Stimulated activated CD8-positive, alpha-beta memory T cell treated with anti-CD3 and anti-CD28 coated beads, Interleukin-4, amount 100 ng/mL, for 1 hour (primary cell): ENCODE measurements at places on chromosomes 1 and 21.

- DNase-seq = no peak
Observed at GRCh38 chr1:171152549-171152948, 32.6 kb upstream of the FMO2 start.

- no peak for DNase-seq
Observed at GRCh38 chr1:184433956-184434502, 47.2 kb downstream of the C1orf21 start.

DNA sequence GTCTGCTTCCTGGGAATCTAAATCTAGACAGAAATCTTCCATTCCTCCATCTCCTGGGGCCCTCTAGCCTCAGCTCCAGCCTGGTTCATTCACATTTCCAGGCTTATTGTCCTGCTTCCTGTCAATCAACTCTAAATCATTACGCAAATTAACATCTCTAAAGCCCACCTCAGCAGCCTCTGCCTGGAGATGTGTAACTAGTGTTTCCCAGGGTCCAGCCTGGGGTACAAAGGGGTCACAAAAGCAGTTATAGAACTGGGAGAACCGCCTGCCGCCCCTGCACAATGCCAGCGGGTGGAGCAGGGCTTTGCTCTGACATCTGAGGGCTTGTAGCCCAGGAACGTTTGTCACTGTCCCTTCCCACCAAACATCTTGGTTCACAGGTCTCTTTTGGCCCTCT is 373.5 kb downstream of the RRAGC start:
- DNase-seq = no peak

DNA sequence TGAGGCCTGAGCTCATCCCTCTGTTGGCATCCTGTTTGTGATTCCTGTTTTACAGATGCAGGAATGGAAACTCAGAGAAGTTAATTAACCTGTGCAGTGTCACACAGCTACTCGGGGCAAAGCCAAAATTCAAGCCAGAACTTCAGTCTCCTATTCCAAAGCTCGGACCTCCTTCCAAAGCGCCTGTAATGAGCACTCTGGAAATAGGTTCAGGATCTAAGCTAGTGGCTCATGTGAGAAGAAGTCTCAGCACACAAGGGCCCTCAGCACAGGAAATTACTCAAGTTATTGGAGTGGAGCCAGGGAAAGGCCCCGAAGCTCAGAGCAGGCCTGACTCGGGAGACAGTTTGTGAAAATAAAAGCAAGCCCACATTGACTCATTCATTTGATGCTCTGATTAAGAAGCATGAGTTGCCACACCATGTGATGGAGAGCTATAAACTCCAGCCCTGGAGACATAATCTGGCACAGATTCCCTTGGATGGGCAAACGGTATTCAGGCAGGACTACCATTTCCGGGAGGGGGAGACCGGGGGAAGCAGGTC is 50.6 kb upstream of the LYST start:
- no peak for DNase-seq

DNA sequence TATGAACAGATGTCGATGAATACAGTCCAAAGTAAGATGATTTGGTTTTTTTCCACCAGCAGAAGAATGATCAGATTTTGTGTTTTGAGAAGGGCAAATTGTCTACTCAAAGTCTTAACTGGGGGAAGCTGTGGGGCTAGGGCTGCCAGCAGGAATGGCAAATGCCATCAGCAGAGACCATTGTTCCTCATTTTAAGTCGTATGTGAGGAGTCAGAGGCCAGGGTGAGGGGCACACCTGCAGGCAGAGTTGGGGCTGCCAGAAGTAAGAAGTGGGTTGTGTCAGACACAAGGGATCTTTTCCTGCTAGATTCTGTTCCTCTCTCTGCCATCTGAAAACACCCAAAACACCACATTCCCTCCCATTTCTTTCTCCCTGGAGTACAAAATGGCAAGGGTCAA is 8.7 kb downstream of the PARK7 start:
- no peak for DNase-seq

- no peak for DNase-seq
Observed at GRCh38 chr1:242712248-242712647, 187.8 kb upstream of the PLD5 start.

DNA sequence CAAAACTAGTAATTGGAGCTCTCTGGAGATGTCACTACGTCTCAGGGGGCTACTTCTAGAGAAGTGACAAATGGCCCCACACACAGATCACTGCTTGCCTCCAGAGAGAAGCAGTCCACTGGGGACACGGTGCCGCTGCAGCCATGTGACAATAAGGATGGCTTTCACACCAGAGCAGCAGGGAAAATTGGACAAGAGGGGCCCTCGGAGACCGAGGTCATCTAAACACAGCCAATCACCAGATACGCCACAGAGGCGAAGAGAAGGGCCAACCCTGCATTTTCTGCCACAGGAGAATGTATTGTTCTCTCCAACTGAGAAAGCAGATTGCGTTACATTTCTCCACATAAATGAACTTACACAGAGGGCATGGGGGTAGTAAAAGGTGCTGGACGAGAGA is 51.2 kb upstream of the TIAM1 start:
- DNase-seq = no peak

DNA sequence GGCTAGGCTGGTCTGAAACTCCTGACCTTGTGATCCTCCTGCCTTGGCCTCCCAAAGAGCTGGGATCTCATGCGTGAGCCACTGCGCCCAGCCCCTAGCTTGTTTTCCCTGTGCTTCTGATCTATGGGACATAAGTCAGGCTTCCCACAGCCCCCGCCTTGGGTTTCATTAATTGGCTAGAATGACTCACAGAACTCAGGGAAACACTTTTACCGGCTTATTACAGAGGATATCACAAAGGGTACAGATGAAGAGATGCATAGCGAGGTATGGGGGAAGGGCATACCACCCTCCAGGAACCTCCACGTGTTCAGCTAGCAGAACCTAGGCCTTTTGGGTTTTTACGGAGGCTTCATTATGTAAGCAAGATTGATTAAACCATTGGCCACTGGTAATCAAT is 1.5 kb upstream of the MAP1LC3C start:
- DNase-seq = no peak

- no peak for DNase-seq
Observed at GRCh38 chr1:231683439-231684165, 57.0 kb downstream of the DISC1 start.

GRCh38 chr1:90012300-90012699 is 17.4 kb downstream of the ZNF326 start:
- no peak for DNase-seq
